ENCODE measurements at places on chromosomes 13 and 19.

GRCh38 chr19:13887517-13887916 lies 10.6 kb downstream of the NANOS3 start:
- DNase-seq = no peak

- DNase-seq = no peak
Measured at GRCh38 chr19:34503531-34504272, 22.1 kb downstream of the WTIP start.

- no peak for DNase-seq
Measured at GRCh38 chr13:105232439-105232838, 1303.0 kb downstream of the EFNB2 start.

DNA sequence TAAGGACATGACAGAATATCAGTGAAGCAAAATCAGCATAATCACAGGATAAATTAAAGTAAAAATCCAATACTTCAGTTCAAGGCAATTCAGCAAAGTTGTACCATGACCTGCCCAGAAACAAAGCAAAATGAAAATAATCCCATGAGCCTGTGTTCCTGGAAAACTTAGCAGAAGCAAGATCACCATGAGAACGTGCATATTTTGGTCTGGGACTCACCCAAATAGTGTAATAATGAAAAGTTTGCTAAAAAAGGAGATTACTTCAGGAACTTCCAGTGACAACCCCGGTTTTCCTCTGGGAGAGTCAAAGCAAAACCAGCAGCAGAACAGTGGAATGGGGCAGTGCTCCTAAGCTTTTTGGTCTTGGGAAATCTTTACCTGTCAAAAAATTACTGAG lies 14.9 kb upstream of the RPL21 start:
- no peak for DNase-seq

DNA sequence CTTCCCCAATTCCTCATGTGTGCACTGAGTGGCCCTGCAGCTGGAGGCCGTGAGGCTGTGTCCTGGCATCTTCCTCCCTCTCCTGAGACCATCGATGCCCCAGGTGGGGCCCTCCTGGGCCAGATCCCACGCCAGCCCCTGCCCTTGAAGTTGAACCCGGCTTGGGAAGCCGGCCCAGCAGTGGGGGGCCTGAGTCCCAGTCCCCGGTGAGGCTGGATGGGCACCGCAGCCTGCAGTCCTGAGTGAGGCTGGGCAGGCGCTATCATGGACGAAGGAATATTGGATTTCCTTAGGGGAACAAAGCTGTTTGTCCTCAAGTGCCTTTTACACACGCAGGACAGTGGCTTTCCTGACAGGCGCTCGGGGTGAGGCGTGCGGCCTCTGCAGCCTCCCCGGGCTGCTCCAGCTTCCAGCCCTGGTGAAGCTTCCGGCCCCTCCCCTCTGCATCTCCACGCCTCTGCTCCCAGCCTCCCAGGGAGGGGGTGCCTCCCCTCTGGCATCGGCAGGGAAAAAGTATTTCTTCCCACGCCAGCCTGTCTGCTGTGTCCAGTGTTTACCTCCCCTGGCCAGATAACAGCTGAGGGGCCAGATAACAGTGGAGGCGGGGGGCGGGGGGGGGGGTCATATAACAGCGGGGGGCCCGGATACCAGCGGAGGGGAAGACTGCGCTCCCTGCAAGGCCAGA lies 159.5 kb downstream of the KDM4B start:
- peak; percentile 20 for DNase-seq

DNA sequence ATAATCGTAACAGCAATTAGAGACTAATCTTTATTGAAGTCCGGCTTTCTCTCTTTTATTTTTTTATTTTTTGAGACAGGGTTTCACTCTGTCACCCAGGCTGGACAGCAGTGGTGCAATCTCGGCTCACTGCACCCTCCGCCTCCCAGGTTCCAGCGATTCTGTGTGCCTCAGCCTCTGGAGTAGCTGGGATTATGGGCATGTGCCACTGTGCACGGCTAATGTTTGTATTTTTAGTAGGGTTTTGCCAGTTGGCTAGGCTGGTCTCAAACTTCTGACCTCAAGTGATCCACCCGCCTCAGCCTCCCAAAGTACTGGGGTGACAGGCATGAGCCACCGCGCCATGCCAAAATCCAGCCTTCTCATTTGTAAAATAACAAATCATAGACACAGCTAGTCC lies 3.7 kb downstream of the APOC2 start:
- DNase-seq = no peak

DNA sequence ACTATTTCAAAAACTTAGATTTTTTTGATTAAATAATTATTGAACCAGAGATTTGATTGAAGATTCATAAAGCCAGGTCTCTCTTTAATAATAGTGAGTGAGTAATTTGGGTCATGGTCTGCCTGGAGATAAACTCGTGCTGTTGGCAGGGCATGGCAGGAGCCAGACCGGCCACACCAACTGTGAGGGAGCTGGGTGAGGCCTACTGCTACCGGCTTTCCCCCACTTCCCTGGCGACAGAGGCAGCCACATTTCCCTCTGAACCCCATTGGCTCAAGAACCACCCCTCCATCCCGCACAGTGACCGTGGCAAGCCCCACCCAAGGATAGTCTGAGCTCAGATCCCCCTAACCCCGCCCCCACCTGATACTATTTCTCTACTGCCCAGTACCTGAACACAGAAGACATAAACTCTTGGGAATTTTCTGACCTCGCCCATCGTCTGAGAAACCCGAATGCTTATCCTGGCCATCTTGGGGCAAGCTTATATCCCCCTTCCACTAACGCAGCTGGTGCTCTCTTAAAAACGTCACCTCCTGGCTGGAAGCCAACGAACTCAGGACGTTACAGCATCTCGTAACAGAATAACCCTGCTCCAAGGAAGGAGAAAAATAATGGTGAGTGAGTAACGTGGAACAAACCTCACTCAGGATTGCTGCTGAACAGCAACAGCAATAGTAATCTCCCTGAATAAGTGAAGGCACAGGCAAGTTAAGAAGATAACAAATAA lies 627.6 kb upstream of the PCDH9 start:
- DNase-seq = no peak

- DNase-seq = no peak
Measured at GRCh38 chr13:96500953-96501352, 411.0 kb downstream of the HS6ST3 start.

DNA sequence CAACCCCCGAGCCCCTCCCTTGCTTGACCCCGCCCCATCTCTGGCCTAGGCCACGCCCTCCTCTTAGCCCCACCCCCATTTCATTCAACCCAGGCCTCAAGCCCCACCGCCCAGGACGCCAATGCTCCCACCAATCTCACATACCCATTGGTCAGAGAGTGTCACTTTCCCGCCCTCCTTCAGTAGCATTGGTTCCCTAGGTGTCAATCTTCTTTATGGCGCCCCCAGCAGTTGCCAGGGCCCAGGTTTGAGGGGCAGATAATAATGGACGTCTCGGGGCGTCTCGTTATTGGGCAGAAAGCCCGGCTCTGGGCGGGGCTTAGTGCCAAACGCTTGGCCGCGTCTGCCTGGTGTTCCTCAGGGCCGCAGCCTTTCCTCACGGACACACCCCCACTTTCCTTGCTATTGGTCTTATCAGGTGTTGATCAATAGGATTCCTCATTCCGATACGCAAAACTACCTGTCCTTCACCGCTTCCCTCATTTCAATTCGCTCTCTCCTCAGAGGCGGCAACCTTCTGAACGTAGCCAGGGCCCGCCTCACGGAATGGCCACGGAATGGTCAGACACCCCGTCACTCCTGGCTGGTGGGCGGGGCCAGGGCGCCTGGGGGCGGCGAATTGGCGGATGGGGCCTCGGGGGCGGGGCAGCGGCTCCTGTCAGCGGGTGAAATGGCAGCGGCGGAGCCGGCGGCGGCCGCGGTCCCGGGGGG lies at the start of gene EVI5L:
TSS of gene EVI5L (plus strand) at position 658 of the 711 bp plus-strand sequence. CDS start 16,325 bp downstream, outside the sequence.
- DNase-seq = peak; percentile 100

DNA sequence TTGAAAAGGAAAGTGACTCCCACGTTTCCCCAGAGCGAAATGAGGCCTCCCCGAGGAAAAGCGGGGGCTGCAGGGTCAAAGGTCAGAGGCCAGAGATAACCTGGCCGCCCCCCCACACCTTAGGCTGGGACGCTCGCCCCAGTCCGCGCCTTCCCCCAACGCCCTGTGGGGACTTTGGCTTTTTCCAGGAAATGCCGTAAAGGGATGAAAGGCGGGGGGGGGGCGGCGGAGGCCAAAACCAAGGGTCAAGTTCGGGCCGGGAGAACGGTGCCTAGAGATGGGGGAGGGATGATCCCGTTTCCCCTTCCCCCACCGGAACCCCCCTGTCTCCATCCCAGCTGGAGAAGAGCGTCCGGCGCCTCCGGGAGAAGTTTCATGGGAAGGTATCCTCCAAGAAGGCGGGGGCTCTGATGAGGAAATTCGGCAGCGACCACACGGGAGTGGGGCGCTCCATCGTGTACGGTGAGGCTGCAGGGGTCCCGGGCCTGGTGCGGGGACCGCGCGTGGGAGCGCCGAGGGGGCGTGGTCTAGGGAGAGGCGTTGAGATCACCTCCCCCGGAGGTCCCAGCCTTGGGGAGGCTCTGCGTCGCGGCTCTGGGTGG lies 575 bp downstream of the SHFL start:
- DNase-seq = no peak

GRCh38 chr19:8463365-8463764 lies 18.6 kb downstream of the HNRNPM start:
- DNase-seq = no peak

- DNase-seq = no peak
Measured at GRCh38 chr13:62171697-62172096, 756.0 kb upstream of the PCDH20 start.

GRCh38 chr13:91058066-91058465 lies 289.4 kb upstream of the MIR17HG start:
- DNase-seq = no peak

GRCh38 chr13:78659450-78659730 lies 435 bp upstream of the OBI1 start:
- DNase-seq = no peak

GRCh38 chr13:98480915-98481877 lies 95.7 kb downstream of the STK24 start:
- no peak for DNase-seq

- peak; percentile 48 for DNase-seq
Measured at GRCh38 chr13:50909605-50910484, at the start of gene RNASEH2B. RNASEH2B (plus strand) TSS chr13:50909791; CDS start chr13:50910077, 286 bp downstream.

- no peak for DNase-seq
Measured at GRCh38 chr13:52782471-52783448, 43.1 kb upstream of the CNMD start.

DNA sequence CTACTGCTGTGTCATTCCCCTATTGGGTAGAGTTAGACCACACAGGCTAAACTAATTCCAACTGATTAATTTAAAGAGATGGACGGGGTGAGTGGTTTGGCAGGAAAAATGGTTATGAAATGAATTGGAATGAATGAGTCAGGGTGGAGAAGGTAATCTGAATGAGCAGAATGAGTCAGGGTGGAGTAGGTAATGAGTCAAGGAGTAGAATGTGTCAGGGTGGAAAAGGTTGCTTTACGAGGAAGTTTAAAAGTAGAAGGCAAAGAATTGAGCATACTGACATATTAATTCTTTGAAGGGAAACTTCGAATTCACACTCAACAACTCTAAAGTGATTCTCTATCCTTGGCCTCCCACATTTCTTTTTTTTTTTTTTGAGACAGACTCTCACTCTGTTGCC lies 12.7 kb upstream of the ZNF121 start:
- DNase-seq = no peak

DNA sequence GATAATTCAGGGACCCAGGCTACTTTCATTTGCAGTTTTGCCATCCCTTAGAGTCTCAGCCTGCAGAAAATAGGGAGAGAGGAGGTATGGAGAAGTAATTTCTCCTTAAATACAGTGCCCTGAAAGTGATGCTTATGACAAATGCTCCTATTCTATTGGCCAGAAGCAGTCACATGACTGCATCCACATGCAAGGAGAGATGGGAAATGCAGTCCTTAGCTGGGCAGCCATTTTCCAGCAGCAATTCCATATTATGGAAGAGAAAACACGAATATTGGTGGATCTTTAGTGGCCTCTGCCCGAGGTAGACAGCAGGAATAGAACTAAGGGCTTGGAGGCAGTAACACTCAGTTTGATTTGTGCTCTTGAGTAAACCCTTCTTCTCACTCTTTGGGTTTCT lies 39.4 kb downstream of the VAV1 start:
- DNase-seq = peak; percentile 39

All from NCI-H2227 treated with DMSO at 0.1 percent for 48 hours (cell line).